Activated T-cell treated with anti-CD3 and anti-CD28 coated beads for 4 hours (primary cell): ENCODE measurements at places on chromosomes 13 and 19.

- DNase-seq: no peak
Observed at GRCh38 chr13:98022210-98022609, 68.7 kb downstream of the IPO5 start.

GRCh38 chr19:48498595-48499311 is 12.9 kb downstream of the LMTK3 start:
- no peak for DNase-seq

- DNase-seq: no peak
Observed at GRCh38 chr13:106528718-106529414, 6.6 kb downstream of the EFNB2 start.

DNA sequence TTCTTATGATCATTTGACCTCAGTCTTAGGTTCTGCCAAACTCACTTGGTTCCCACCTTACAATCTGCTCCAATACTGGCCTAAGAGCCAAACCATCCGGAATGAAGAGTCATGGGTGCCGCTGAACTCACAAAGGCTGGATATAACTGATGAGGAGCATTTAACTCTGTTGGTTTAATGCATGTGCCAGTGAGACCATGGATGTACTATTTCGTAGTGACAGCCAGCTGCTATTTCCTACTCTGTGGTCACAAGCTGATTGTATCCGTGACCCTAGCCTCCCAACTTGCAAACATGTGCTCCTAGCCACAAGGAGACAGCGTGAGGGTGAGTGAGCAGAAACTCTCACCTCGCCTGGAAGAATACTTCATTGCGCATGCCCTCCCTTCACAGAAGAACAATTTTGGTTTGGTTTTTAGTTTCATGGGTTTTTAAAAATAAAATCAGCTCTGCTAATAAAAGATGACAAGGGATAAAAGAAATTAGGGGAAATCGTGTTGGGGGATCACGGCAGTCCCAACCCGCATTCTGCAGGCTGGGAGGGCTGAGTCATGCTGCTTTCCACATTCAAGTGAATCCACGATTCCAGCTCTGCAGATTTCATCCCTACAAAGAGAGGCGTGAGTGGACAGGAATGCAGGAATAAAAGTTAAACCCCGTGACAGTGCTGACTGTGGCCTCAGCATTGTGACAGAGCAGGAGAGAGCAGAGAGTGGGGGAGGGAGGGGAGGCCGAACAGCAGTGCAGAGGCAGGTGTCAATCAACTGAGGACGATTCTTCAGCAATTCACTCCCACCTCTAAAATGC is 66.8 kb upstream of the RAP2A start:
- DNase-seq: no peak

DNA sequence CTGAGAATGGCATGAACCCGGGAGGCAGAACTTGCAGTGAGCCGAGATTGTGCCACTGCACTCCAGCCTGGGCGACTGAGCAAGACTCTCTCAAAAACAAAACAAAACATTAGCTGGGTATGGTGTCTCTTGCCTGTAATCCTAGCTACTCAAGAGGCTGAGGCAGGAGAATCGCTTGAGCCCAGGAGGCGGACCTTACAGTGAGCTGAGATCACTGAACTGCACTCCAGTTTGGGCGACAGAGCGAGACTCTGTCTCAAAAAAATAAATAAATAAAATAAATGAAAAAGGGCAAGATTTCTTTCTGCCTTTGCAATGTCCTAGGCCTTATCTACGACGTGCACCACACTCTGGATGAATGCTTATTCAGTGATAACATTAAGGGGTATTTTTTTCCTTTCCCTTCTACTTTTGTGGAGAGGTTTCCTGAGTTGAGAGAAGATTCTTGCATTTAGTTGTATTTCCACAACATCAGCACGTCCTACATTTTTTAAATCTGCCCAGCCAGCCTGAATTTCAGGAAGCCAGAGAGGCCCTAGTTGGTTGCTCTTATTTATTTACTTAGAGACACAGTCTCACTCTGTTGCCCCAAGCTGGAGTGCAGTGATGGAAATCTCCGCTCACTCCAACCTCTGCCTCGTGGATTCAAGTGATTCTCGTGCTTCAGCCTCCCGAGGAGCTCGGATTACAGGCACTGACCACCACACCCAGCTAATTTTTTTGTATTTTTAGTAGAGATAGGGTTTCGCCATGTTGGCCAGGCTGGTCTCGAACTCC is 26.1 kb upstream of the OR1M1 start:
- DNase-seq: no peak
